Muscle of arm (tissue), 14 donors: ENCODE measurements at places on chromosomes 7 and 10. TPM values are rescaled to one million over a fixed set of nuclear protein-coding genes. Genes with fewer than 3 reads are reported as not detected.
A peak's percentile ranks its signal among the peaks of the same experiment; 100 is the strongest.

DNA sequence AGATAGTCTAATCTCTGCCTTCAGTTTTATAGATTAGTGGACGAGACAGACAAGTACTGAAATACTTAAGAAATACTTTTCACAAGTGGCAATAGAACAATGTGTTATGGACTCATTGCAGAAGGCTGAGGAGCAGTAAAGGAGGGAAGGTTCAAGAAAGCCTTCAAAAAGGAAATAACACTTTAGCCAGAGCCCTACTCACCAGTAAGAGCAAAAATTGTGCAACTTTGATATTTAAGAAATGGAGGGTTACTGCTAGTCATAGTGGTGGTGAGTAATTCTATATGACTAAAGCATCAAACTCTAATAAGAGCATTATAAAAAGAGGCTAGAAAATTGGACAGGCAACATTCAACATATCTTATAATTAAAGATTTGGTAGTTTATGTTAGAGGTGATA lies 28.8 kb downstream of the PTPN12 start:
- DNase-seq, result no peak

GRCh38 chr10:95289003-95289920 lies 1.5 kb downstream of the PDLIM1 start:
- no peak for DNase-seq

The EPHA1 gene
- polyA plus RNA-seq, result 6.8 TPM

GRCh38 chr10:77606751-77607150 lies 30.9 kb downstream of the KCNMA1 start:
- no peak for DNase-seq

- peak; percentile 84 for DNase-seq
Measured at GRCh38 chr7:129829737-129830631, 122.8 kb downstream of the UBE2H start.

The SLC12A9 gene
- 15.5 TPM for polyA plus RNA-seq

The LIPN gene
- polyA plus RNA-seq, result not detected

DNA sequence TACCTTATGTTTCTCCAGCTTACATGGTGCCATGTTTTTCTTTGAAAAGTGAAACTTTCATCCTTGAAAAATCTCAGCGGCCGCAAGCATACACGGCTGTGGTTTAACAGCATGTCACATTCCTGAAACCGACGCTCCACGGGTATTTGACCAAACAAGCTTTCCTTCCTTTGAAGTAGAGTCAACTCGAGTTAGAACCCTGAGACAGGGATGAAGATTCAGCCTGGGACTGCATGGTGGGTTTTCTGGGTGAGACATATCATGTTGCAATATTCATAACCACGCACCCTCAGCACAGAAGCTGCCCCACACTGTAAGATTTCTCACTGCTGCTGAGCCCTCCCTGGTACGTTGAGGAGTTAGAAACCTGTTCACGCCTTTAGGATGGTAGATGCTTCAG lies 8.1 kb downstream of the CYP26A1 start:
- no peak for DNase-seq

GRCh38 chr10:47136866-47137265 lies 163.1 kb upstream of the GDF10 start:
- DNase-seq, result no peak

The HTR5A gene
- polyA plus RNA-seq, result not detected

GRCh38 chr7:2008101-2008935 lies 224.4 kb downstream of the MAD1L1 start:
- DNase-seq, result no peak

- peak; percentile 68 for DNase-seq
Measured at GRCh38 chr10:116287906-116288501, 15.0 kb upstream of the GFRA1 start.

The PODXL gene
- 68.8 TPM for polyA plus RNA-seq

GRCh38 chr10:22335173-22335933 lies 9.9 kb upstream of the SPAG6 start:
- no peak for DNase-seq

GRCh38 chr7:6172224-6172909 lies 100.1 kb downstream of the CYTH3 start:
- no peak for DNase-seq

DNA sequence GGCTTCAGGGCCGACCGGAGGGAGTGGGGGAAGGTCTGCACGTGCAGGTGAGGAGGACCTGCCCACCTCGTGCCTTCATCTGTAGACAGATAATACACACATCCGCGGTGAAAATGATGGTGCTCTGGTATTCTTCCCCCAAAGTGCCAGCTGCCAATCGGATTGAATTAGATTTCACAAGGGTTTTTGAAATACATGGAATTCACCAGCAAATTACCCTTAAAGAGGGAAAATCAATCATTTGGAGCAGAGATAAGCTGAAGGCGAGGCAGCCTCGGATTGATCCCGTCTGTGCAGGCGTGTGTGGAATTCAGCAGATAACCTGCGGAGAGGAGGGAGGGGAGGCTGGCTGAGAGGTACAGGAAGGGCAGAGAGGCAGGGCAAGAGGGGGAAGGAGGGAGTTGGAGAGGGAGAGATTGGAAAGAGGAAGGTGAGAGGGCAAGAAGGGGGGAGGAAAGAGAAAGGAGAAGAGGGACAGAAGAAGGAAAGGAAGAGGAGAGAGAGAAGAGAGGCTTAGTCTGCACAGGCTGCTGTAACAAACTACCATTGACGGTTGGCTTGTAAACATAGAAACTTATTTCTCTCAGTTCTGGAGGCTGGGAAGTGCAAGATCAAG lies 84.2 kb downstream of the C10orf105 start:
- DNase-seq, result no peak

The UFSP1 gene
- polyA plus RNA-seq, result 1.5 TPM

- DNase-seq, result no peak
Measured at GRCh38 chr10:18350340-18350739, 210.1 kb downstream of the CACNB2 start.

The GIMAP1 gene
- 2.1 TPM for polyA plus RNA-seq

The CAMK1D gene
- 3.3 TPM for polyA plus RNA-seq

DNA sequence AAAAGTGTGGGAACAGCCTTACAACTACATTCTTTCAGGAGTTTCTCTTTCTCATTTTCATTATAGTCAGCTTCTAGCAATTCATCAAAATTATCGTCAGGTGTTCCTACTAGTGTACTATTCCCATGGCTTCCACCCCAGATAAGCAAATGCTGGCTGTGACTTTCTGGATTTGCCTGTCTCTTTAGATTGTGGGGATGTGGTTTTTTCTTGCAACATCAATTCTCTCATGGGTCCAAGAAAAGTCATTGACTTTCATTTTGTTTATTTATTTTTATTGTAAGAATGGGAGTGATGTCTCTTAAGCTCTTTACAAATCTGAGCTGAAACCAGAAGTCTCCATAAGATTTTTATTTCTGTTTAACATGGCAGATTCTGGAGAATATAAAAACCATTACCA lies 349.7 kb upstream of the SEMA3C start:
- DNase-seq, result no peak

- no peak for DNase-seq
Measured at GRCh38 chr10:121235692-121236091, 362.6 kb downstream of the FGFR2 start.

- no peak for DNase-seq
Measured at GRCh38 chr10:865924-866576, 65.5 kb downstream of the LARP4B start.

The KCNH2 gene
- 18.8 TPM for polyA plus RNA-seq

The ARHGEF35 gene
- polyA plus RNA-seq, result 1.3 TPM

GRCh38 chr10:36173364-36173763 lies 531.3 kb upstream of the FZD8 start:
- DNase-seq, result no peak

The LOXL4 gene
- 13.4 TPM for polyA plus RNA-seq

The OR2A12 gene
- not detected for polyA plus RNA-seq

GRCh38 chr7:43318188-43318770 lies 205.8 kb downstream of the HECW1 start:
- DNase-seq, result no peak

GRCh38 chr10:44332465-44332864 lies 52.4 kb downstream of the CXCL12 start:
- no peak for DNase-seq
